ENCODE measurements at places on chromosomes 3 and 15.

- no peak for DNase-seq
Measured at GRCh38 chr3:113339616-113340244, 101.6 kb downstream of the CFAP44 start.

DNA sequence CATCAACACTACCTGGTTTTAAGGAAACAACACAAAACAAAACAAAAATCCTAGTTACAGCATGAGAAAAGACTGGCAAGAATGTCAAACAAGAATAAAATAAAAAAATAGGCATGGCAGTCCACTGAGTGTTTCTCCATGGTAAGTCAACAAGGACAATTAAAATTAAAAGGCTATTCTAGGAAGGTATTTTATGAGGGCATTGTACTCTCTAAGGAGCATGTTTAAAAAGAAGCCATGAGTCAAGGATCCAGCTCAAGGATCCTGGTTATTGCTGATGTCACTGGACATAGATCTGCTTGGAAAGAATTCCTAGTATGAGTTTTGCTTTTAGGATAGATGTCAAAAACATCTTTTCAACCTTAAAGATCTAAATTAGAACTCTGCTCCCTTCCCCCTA is 106.7 kb downstream of the MYO5A start:
- no peak for DNase-seq

DNA sequence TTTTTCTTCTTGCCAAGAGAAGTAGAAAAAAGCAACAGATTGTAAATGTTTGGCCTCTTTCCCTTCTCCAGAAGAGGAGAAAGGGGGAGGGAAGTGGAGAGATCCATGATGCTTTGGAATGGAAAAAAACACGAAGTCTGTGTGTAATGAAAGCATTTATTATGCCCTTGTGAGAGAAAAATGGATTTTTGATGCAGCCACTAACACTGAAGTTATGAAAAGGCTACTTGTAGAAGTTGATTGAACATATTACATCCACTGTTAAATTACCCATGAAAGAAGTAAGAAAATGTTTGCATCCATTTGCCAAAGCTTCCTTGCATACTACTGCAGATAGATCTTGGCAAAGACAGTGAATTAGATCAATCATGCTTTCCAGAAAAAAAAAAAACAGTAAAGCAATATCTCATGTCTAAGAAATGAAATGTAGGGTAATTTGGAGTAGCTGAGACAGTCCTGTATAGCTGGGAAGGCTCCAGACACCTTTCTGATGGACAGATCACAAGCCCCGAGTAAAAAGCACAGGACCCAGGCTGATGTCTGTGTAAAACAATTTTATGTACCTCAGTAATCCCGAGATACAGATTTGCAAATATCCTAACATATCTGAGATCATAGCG is 295.5 kb downstream of the PLOD2 start:
- DNase-seq: no peak

- no peak for DNase-seq
Measured at GRCh38 chr15:100152463-100152862, 189.3 kb downstream of the ADAMTS17 start.
